ENCODE measurements at places on chromosomes 11 and 22.

GRCh38 chr11:69135420-69136363 is 20.0 kb upstream of the SMIM38 start:
- DNase-seq: no peak

DNA sequence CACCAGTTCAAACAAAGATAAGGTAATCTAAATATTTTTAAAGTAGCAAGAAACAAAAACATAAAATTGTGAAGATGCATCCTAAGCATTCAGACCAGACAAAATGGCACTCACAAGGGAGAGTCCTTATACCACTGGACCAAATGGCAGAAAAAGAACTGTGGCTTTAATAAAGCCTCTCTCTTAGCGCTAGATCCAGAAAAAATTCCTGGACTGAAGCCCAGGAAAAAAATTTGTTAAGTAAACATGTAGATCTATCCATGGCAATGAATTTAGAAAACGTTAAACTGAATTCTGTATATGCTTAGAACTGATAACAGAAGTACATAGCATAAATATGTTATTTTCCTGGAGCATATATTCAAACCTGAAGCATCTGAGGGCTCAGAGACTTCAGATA is 11.8 kb upstream of the CD59 start:
- no peak for DNase-seq

DNA sequence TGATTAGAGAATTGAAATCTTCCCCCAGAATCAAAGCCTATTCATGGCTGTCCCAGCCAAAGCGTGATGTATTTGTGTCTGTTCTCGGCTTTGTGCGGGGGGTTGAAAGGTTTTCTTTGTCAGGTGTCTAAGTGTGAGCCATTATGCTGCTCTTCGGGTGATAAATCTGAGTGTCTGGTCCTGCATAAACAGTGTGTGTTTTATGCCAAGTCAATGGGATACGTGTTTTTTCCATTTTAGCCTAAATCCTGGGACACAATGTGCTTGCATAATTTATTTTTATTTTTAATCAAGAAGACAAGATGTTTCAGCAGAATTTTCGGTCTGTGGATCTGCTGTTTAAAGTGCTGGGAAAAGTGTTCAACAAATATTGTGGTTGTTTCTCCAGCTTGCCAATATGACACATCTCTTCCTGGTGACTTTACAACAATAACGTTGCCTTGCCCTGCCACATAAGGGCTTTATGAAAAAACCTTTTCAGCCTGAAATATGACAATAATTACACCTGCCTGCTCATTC is 267.8 kb downstream of the TBC1D22A start:
- DNase-seq: no peak

- no peak for DNase-seq
These were observed 24.4 kb upstream of the CASP4 start for GRCh38 chr11:104992781-104993180.

- DNase-seq: no peak
These were observed 534.7 kb downstream of the CNTN5 start for GRCh38 chr11:99555486-99555885.

DNA sequence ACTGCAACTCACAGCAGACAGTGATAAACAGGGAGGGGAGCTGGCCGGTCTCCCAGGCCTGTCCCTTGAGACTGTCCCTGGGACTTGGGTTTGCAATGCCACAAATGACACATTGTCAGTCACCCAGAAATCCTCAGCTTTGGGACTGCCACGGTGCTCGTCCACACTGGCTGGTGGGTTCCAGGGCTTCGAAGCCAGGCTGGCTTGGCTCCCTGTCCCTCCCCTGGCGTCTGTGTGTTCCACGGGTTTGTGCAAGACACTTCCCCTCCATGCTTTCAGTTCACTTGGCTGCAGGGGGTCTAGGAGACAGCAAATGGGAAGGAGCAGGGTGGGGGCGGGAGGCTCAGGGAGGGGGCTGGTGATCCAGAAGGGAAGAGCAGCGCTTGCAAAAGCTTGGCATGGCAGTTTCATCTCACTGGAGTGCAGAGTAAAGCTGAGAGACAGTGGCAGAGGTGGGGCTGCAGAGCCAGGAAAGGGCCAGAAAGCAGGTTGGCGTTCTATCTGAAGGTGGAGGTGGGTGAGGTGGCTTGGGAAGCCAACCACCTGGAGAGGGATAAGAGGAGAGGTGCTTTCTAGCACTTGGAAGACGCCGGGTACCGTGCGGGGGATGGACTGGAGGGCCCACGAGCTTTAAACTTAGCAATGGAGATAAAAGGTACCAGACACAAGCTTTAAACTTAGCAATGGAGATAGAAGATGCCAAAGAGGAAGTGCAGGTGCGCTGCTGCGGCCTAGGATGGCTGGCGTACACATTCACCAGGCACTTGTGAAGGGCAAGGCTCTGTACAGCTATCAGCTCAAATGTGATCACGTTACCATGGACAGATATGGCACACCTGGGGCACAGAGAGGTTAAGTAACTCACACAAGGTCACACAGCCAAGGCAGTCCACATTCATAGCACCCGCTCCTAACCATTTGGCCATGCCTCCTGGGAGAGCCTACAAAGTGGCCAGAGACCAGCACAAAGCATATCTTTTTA is 86.4 kb upstream of the SHISAL1 start:
- peak; percentile 0 for DNase-seq

GRCh38 chr11:124748481-124749343 is 3.3 kb downstream of the VSIG2 start:
- DNase-seq: no peak

DNA sequence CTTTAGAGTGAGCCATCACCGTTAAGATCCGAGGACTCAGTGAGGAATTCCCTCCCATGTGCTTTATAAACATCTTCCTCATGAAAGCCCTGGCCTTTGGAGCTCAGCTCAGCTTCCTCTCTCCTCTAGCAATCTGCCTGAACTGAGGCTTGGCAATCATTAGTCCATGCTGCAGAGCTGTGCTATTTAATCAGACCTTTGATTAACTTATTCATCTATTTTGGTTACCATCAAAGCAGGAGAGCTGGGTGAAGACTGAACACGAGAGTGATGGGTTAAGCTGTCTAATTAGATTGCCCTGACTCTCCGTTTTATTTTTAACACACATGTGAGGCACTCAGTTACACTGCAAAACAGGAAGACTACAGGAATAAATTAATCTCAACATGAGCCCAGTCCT is 351.3 kb downstream of the LARGE1 start:
- no peak for DNase-seq
